ENCODE measurements at places on chromosomes 13 and 19.

GRCh38 chr13:77507931-77508776 lies 27.4 kb upstream of the SCEL start:
- no peak for DNase-seq

DNA sequence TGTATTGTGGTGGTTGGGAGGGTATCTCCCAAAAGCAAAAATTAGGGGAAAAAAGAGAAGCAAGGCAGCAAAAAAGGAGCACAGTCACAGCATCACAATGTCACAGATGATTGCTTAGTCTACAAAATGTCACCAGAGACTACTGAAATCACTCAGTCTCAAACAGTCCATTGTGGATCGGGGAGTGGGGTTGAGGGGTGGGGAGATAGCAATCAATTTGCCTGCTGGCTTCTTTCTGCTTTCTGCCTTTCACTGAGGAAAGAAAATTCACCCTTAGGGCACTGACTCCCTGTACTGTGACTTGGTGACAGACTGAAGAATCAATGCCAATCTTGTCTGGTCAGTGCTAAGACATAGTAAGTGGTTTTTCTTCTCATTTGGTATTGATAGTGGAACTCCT lies 2127.1 kb upstream of the PCDH20 start:
- no peak for DNase-seq

DNA sequence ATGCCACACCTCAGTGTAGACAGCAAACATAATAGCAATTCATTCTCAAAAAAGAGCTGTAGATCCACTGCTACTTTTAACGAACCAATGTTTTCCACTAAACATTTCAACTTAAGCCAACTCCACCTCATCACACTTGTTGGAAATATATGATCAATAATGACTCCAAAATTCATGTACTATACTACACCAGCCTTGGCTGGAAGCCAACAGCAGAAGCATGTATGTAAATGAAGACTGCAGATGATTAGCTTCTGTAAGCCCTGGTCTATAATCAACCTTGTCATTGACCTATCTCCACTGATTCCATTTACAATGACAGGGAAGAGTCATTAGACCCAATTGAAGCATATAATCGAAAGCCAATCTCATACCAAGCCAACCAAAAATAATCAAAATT lies 71.7 kb downstream of the STK24 start:
- DNase-seq, result no peak

GRCh38 chr13:113151745-113152690 lies 6.4 kb upstream of the PROZ start:
- no peak for DNase-seq

- no peak for DNase-seq
Observed at GRCh38 chr13:41554626-41555386, 97.5 kb downstream of the RGCC start.

- DNase-seq, result no peak
Observed at GRCh38 chr19:7355151-7355820, 6.5 kb downstream of the ARHGEF18 start.
